ENCODE measurements at places on chromosomes 1 and 21.

- DNase-seq: no peak
Observed at GRCh38 chr1:235277709-235278108, 50.3 kb downstream of the ARID4B start.

DNA sequence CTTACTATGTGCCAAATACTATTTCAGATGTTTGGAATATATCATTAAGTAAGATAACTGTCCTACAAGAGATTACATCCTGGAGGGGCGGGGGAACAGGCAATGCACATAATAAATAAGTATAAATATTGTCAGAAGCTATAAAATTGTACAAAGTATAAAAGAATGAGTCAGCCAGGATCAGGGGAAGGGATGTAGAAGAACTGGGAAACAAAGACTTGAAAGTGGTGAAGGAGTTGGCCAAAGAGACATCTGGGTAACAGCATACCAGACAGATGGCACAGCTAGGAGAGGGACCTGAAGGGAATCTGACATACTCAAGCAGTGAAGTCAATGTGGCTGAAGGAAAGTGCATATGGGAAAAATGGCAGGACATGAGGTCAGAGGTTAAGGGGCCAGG is 53.9 kb downstream of the CYYR1 start:
- DNase-seq: no peak

GRCh38 chr1:193183019-193183627 is 3.3 kb downstream of the B3GALT2 start:
- DNase-seq: no peak

GRCh38 chr1:162035241-162035640 is 11.6 kb upstream of the OLFML2B start:
- DNase-seq: no peak

- DNase-seq: no peak
Observed at GRCh38 chr1:112906150-112906698, 49.8 kb downstream of the SLC16A1 start.

DNA sequence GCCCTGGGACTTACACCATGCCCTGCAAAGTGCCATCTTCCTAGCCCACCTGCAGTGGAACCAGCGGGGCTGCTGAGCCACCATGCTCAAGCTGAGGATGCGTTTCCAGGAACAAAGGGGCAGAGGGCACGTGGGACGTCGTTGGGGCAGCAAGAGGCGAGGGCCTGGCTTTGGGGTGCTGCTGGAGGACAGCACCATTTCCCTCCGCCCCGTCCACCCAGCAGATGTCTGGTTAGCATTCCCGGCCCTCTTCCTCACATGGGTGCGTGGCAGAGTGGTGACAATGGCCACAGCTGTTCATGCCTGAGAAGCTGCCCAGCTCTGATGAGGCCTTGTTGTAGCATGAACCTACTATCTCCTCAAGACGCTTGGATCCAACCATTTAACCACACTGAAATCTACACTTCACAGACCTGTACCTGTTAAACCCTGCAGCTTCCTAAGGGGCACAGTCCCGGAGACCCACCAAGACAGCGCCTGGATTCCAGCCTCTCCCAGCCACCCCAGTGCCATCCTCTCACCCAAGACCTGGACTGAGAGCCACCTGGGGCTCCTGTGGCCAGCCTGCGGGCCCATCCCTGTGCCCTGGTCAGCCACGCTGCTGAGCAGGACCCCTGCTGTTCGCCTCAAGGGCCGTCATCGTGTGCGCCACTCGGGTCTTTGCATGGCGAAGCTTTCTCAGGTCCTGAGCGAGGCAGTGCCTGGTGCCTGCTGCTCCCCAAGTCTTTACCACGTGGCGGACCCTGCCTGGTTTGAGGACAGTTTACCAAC is 33.2 kb downstream of the SLC45A1 start:
- no peak for DNase-seq

- DNase-seq: no peak
Observed at GRCh38 chr21:28325618-28326017, 667.1 kb downstream of the LTN1 start.

DNA sequence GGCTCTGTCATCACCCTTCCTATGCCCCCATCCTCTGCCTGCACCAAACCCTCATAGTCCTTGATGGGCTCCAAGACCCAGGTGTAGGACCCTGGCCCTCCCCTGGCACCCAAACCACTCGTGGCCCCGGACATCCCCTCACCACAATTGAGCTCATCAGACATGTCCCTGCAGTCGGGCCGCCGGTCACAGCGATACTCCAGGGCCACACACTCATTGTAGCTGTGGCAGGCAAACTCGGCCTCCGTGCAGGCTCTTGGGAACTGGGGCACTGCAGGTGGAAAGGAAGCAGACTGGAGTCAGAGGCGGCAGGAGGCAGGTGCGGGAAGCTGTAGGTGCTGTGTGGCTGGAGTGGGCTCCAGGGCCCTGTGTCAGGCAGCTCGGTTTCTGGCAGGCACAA is 49.3 kb downstream of the HSPG2 start:
- no peak for DNase-seq

DNA sequence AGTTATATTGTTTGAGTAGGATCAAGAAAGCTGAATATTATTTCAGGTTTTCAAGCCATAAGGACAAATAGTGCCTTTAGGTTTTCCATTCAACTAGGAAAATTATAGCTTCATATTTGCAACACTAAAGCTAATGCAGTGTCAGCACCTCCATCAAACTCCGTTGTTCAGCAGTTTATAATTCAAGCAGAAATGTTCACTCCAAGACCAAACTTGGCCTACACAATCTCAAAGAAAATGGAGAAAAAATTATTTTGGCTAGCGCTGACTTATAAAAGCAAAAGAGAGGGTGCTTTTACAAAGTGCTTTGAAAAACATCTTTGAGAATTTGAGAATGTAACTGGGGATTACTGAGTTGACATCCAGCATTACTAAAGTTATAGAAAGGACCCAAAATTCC is 1.4 kb downstream of the SPAG17 start:
- DNase-seq: no peak

DNA sequence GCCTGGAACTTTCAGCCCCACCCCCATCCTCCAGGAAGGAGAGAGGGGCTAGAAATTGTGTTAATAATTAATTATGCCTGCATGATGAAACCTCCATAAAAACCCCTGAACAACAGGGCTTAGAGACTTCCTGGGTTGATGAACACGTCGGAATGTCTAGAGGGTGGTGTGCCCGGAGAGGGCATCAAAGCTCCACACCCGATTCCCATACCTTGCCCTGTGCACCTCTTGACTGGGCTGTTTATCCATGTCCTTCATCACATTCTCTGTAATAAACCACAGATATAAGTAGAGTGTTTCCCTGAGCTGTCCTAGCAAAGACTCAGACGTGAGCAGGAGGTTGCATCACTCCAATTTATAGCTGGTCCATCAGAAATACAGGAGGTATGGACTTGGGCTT is 624.0 kb downstream of the NPHP4 start:
- no peak for DNase-seq

DNA sequence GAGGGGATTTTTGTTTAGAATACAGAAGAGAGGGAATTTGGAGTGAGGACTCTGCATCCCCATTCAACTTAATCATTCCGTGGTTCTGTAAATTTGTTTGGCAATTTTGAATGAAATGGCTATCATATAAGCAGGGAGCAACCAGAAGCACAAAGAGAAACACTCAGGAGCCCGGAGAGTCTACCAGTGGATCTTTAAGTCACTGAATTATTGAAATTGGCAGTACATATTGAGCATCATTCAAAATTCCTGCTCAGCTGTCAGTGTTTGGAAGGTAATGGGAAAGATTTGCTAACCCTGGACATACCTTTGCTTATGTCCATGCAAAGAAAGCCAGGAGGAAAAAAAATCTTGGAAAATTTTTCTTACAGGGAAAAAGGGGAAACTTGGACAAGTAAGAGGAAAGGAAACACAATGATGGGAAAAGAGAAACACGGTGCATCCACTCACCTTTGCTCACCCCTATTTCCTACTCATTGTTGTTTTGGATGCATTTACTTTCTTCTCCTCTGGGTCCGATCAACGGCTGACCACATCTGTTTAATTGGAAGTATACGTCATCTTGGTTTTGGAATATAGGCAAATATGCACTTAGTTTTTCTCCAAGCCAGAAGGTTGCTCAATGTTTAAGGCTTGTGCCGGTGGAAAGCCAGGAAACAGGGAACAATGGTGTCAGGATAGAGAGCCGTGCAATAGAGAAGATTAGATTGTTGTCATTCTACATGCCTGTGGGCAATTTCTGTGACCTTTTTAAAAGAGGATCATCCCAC is 243.0 kb upstream of the LYPLAL1 start:
- DNase-seq: no peak

- DNase-seq: no peak
Observed at GRCh38 chr1:65894738-65895605, 102.3 kb downstream of the PDE4B start.

- DNase-seq: no peak
Observed at GRCh38 chr1:226563666-226564065, 15.1 kb downstream of the STUM start.

DNA sequence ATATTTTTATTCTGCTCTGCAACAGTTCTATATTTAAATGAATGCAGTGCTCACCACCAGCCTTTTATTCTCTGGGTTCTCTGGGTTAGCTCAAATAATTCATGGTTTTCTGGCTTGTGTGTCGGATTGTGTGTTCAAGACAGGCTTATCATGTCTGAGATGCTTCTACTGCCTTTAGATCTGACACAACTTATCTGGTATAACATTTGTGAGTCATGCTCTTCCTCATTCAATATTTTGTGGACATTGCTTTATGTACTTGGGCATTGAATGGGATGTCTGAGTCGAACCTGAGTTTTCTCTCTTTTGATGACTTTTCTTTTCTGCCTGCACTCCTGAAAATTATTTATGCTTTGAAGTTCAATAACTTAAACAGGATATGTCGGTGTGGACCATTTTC is 17.6 kb upstream of the PKP1 start:
- no peak for DNase-seq

GRCh38 chr1:174789399-174789798 is 210.3 kb upstream of the CACYBP start:
- DNase-seq: no peak

DNA sequence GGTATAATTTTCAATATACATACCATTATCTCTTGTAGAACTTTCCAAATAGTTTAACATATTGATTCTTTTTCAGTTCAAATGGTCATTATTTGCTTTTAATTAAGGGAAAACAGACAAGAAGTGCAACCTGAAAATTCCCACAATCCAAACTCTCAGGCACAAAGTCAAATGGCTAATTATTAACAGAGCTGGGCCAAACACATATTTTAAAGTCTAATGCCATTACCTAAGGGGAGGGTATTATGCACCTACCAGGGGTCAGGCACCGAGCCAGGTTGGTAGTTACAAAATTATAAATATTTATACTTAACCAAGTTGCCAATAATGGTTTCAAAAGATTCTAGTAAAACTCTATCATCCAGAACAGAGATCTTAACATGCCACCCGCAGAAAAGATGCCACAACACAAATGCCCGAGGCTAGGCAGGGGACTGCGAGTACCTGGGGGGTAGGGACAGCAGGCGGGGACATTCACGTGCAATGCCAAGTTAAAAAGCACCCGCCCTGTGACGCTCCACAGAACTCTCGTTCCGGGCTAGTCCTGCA is 15.0 kb downstream of the LBR start:
- DNase-seq: no peak

DNA sequence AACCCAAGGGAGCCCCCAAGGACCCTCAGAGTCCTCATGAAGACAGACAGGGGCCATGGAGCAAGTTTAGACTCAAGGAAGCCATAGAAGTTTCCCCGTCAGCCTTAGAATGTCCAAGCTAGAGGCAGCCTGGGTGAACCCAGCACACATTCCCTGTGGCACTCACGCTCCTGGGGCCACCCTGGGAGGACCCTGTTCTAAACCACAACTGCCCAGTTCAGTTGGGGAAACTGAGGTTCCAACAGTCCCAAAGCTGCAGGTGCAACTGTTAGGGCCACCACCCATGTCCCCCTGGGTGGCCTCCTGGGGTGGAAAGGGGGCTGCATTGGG is 9.3 kb downstream of the WNT3A start:
- no peak for DNase-seq

GRCh38 chr1:117564227-117565075 is 41.4 kb upstream of the TENT5C start:
- DNase-seq: no peak

GRCh38 chr21:44813727-44814126 is 4.1 kb downstream of the SUMO3 start:
- no peak for DNase-seq

DNA sequence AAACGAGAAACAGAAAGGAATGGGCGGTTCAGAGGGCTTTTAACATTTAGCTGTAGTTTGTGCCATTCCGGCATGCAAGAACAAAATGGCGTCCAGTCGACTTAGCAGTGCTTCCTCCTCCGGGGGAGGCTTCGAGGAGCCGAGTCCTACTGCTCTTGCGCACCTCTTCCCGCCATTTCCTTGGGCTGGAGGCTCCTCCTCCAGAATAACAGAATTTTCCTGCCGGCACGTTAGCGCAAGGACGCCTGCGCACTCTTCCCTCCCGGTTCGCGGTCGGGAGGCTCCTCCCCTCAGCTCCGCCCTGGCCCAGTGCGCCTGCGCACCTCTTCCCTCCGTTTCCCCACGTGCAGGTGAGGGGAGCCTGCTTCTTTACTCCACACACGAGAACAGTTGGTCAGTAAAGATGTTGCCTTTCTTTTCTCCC is 1.0 kb downstream of the DMRTB1 start:
- DNase-seq: no peak

DNA sequence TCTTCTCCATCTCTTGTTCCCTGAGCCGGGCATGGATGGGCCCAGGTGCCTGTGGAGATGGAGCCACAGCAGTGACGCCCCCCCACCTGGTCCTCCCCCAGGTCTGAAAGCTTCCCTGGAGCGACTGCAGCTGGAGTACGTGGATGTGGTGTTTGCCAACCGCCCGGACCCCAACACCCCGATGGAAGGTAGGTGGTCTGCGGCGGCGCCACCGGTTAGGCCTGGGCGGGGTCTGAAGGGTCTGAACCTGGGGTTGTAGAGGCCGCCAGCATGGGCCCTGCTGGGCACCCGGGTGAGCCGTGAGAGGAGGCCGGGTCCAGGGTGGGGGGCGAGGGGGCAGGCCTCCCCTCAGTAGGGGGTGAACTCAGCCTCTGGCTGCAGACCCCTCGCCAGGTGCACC is 44.6 kb downstream of the KCNAB2 start:
- DNase-seq: no peak

- DNase-seq: no peak
Observed at GRCh38 chr1:196143602-196144342, 464.5 kb downstream of the KCNT2 start.

DNA sequence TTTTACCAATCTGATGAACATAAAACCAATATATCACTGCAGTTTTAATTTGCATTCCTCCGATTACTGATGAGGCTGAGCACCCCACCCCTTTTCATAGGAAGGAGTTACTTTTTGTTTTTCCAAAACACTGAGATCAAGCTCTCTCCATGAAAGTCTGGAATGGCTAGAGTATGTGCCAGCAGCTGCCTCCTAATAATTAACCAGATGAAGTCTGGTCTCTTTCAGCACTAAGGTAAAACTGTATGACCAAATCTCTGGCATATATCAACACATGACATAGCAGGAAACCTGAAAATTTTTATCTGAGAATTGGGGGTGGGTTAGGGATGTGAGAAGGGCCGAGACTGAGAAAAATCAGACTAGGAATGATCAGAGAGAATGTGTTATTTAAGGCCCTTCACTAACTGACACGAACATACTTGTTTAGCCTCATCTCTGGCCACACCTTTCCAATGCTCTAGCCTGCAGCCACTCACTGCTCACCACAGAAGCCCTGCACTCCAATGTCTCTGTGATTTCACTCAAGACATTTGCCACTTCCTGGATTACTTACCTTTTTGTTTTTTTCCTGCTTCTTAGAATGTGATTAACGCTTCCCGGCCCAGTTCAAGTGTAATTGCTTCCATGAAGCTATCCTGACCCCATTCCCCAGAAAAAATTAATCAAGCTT is 34.7 kb downstream of the WASF2 start:
- DNase-seq: no peak

Measured in bone marrow (tissue), 2 donors.